ENCODE measurements at places on chromosomes 1 and 21.

DNA sequence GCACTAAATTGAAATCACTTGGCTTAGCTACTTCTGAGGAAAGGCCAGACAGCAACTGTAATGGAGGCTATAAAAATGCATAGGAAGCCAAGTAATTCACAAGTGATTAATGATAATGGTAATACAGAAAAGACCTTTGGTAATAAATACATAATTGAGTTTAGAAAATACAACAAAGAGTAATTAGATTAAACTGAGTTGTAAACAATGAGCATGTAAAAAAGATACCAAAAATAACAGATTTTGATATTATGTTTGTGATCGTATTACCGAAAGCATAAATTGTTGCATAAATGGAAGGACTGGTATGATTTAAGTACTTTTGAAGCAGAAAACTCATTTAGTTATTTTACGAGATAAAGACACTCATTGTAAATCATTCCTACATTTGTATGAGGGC lies 556.7 kb upstream of the TMPRSS15 start:
- DNase-seq, result no peak

DNA sequence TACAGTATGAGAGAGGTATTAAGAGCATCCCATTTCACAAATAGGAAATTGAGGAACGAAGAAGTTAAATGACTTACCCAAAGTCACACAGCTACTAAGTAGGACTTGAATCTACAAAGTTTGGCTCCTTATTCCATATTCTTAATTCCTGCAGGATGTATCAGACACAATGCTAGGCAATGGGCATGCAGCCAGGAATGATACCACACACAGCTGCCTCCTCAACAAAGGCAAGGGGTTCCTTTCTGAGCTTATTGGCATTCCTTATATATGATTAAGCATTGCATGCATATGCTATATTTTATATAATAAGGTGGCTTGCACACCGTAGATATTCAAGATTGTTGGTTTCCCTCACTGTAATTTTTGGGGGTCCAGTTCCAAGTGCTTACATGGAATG lies 34.2 kb upstream of the JUN start:
- peak; percentile 28 for DNase-seq

DNA sequence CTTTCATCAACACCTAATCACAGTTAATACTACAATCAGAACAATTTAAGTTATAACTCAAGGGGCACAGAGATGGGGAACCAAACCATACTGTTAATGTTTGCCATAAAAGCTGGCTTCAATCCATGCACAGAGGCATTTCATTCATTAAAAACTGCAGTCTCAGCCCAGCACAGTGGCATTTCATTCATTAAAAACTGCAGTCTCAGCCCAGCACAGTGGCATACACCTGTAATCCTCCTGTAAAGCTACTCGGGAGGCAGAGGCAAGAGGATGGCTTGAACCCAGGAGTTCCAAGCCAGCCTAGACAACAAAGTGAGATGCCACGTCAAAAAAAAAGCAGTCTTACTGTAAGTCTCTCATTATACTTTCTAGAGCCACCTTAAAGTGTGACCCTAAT lies 29.2 kb downstream of the ARID4B start:
- no peak for DNase-seq

GRCh38 chr1:60634106-60634505 lies 448.3 kb upstream of the NFIA start:
- DNase-seq, result no peak

DNA sequence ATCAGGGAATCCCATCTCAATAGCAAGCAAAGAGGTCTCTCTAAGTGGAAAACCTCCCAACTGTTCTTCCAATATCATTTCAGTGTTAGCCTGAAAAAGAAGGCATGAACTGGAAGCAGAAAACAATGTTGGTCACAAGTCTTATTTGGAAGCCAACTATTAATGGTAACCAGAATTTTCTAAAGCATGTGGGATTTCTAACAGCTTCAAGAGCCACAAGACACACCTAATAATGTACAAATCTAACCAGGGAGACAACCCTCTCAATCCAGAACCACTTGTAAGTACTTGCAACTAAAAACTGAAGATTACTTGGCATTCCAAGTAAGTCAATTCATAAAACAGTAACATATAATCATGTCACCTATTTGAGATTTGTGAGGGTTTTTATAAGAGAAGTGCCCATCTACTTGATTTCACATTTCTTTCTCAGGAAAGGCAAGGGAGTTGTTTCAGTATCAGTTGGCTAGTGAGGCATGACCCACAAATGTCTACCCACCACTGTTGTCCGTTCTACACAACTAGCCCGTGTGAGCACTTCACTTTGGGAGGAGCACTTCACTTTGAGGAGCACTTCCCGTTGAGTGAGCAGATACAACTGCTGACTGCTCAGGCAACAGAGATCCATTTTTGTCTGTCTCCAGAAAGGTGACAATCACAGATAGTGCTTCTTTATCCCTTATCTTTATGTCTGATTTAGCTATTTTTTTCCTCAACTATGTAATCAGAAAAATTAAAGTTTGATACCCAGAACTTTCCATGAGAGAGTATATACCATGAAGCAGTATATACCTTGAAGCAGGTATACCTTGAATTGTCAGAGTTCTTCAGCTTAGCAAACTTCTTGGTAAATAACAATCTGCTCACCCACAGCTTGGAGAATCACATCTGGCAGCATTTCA lies 11.1 kb downstream of the STX6 start:
- DNase-seq, result no peak

- no peak for DNase-seq
Measured at GRCh38 chr1:111903148-111903870, 86.2 kb downstream of the KCND3 start.
